Stimulated activated CD8-positive, alpha-beta memory T cell treated with anti-CD3 and anti-CD28 coated beads, Interleukin-7, amount 100 ng/mL, for 1 hour (primary cell): ENCODE measurements at places on chromosomes 2 and 18.

GRCh38 chr2:226758921-226759640 lies 40.5 kb downstream of the IRS1 start:
- DNase-seq: no peak

GRCh38 chr18:46344416-46345180 lies 240.4 kb downstream of the HAUS1 start:
- no peak for DNase-seq

- no peak for DNase-seq
Measured at GRCh38 chr18:34840256-34840826, 130.2 kb downstream of the DTNA start.

DNA sequence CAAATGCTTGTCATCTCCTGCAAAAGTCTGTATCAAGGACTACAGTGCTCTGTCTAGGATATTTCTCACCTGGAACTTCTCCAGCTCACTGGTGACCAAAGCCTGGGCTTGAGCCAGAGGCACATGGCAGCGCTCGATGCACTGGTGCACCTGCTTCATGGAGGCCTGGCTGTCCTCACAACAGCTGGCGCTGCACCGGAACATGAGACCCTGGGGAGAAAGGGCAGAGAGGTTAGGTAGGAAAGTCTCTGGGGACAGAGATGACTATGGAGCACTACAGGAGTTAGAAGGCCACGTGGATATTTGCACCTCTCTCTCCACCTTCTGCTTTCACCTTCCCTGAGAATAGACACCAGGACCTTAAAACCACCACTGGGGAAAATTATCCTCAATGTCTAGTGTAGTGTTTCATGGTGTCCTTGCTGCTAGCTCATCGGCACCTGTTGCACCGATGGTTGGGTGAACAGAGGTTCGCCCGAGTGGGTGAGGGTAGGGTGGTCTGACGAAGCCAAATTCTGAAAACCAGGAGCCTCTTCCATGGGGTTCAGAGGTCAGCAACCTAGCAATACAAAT lies 1.0 kb downstream of the FAM136A start:
- DNase-seq: no peak

- DNase-seq: no peak
Measured at GRCh38 chr18:46868169-46868921, 49.0 kb downstream of the PIAS2 start.

DNA sequence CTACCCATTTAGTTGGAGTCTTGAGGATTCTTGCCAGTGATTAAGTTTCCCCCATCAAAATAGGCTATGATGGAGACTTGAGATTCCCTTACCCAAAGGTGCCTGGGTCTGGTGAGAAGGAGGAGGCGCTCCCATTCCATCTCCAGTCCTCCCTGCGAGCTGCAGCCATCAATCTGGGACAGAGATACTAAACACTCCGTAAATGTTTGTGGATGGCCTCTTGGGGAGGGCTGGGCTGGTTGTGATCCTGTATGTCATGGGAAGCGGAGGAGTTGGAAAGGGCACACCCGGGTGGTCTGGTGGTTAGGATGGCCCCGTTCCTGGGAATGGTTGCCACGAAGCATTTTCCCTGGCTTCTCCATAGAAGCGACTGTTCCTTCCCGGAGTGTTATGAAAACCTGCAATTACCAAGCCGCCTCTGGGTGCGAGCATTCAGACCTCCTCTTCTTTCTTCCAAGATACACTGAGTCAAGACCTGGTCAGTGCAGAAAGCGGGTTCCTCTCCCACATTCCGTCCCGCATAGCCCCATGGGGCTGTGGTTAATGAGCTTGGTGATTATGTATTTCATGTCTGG lies 196.9 kb downstream of the CTIF start:
- no peak for DNase-seq
